ENCODE measurements at places on chromosomes 2 and 18.

GRCh38 chr18:13585379-13586153, 140.8 kb downstream of the FAM210A start:
- DNase-seq, result no peak

GRCh38 chr2:65130664-65131175, 814 bp upstream of the RAB1A start:
- DNase-seq, result no peak

GRCh38 chr18:40612356-40612755, 1342.7 kb upstream of the PIK3C3 start:
- DNase-seq, result no peak

DNA sequence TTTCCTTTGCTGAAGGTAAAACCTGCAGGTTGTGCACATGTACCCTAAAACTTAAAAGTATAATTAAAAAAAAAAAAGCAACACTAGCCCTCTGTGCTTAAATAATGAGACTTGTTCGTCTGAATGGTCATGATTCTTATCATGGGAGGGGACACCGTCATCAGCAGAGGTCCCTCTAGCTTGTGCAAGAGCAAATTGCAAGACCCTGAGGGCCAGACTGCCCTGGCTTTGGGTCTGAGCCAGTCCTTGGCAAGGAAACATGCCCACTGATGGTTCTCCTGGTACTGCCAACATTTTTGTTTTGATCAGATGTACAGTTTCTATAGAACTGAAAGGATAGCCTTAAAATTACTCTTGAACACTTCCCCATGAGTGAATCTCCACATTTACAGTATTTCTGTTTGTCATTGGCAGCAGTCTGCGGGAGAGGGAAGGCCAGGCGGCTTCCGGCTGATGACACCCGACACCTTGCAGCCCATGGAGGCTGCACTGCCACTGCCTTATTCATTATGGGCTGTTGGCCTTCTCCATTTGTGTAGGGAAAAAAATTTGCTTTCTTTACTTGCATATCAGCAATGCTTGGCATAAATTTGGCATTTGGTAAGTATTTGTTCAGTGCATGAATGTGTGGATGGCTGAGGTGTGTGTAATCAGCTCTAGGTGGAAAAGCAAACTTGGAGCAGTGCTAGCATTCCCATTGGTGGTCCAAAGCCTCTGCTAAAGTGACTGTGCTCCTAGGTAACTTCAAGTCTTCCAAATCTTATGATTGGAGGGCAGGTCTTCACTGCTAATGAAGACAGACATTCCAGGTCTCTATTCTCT, 161.6 kb upstream of the ALKAL2 start:
- DNase-seq, result no peak

- no peak for DNase-seq
Measured at GRCh38 chr2:157442636-157443035, 1.3 kb downstream of the CYTIP start.

DNA sequence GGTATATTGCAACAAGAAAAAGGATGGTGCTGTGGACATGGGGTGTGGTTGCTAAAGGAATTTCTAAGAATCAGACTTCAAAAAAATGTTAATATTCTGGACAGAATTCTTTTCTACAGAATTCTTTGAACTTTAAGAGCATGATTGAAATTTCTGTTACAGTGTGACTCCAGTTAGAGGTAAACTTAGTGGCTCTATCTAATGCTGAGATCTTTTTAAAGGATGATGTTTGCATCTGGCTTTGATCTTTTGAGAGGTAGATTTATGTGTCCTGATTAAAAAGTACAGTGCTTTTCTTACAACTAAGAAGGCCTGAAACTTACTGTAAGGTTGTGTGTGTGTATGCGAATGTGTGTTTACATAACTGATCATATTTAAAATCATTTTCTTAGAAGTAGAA, 25.4 kb downstream of the NCK2 start:
- DNase-seq, result no peak

GRCh38 chr2:105470979-105471378, 72.1 kb upstream of the FHL2 start:
- no peak for DNase-seq

DNA sequence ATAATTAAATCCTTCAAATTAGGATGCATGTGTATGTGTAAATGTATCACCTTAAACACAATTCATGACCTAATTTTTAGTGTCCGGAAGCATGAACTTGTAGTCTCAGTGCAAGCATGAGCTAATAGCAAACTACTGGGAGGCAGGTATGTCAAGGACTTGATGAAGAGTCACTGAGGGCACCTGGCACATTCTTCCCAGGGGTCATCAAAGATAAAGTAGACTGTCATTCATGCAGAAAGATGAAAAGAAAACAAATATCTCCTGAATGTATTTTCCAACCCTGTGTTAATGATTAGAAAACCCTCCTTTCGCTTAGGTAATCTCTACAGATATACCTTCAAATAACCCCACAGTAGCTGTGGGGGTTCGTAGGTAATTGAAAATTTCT, 234.9 kb downstream of the SOCS6 start:
- no peak for DNase-seq

DNA sequence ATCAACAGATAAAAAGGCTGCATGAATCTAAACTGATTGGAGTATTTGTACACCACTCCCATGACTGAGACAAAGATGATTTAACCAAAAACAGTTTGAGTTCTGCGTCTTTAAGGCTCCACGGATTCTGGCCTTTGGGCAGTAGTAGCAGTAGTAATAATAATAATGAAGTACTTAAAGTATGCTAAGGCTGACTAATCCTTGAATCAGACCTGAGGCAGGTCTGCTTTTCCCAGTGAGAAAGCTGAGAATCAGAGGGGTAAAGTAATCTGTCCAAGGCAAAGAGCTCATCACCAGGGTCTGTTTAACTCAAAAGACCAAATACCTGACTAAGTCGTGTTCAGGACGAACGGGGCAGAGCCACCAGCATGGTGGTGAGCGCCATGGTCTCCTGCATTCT, 61.4 kb downstream of the ID2 start:
- DNase-seq, result no peak

DNA sequence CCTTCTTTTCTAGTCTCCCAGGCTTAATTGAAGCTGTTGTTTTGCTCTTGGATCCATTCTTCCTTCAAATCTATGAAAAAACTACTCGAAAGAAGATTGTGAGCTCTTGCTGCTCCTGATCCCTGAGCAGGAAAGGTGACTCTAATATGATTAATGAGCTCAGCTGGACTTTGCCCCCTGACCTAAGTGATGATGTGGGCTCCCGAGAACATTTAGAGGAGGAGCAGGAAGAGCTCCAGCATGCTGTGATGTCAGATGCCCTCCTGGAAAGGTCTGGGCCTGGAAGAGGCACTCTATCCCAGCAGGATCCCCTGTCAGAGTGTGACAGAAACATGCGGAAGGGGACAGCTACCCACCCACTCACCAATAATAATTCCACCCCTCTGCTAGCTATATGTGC, 117.9 kb upstream of the PELI1 start:
- no peak for DNase-seq

DNA sequence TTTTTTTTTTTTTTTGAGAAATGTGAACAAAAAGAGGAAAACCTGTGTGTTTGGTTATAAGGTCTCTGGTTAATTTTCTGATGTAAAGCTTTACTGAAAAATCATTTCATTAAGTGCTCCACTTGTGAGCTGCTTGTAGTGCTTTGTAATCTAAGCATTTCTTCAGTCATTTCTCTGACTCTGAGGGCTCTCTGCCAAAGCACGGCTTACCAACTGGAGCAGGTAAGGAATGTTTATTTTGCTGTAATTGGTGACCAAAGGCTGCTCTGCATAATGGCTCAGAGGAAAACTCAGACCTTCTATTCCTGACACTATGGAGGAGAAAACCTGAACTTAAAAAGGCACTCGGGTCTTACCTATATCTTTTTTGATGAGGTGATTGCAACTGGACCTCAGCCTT, 848.8 kb downstream of the MBD2 start:
- DNase-seq, result no peak

DNA sequence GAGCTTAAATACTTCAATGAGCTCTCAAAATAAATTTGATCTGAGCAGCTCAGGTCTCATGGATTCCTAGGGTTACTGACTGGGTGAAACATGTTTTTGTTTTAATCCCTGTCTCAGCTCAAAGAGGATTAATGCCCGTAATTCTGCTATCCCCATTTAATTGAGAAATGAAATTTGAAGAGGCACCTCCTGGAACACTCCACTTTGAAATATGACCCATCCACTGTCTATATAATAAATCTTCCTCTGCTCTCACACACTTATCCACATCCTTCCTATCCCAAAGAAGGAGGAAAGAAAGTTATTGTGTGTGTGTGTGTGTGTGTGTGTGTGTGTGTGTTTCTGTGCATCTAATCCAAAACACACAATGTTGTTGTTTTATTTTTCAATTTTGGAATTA, 2082.4 kb upstream of the PIK3C3 start:
- no peak for DNase-seq

GRCh38 chr2:65388051-65388531, 44.3 kb downstream of the SPRED2 start:
- DNase-seq, result no peak

DNA sequence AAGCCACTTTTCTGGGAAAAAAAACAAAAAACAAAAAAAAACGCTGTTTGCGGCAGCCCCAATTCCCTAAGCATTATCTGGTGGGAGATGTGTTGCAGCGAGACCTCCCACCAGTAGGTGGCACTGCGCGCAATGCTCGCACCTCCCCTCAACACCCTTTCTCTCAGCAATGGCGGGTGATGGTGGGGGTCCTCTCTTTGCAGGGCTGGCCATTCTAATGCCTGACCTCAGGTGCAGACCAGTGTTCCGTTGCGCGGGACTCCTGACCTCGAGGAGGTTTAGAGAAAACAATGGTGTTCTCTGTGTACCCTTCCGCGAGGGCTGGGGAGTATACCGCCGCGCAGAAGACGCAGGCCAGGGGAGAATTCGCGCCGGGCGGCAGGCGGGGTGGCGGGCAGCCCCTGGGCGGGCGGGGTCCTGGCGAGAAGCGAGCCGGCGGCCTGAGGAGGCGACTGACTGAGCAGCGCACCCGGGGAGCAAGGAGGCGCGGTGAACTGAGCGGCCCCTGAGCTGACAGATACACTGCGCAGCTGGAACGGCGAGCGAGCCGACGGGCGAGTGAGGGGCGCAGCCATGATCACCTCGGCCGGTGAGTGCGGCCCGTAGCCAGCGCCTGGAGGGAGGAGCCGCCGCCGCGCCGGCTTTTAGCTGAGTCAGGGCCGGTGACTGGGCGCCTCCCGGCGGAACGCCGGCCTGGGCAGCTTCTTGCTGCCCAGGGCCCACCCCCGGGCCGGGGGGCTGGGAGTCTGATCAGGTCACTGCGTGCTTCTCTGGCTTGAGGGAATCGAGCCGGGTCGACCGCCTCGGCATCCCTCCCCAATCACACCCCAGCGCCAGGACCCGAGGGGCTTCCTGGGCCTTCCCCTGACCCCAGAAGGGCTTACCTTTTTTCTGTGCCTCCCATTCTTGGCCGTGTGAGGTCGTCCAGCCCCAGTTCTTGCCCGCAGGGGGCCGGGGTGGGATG, at the start of gene PSMD1:
Gene PSMD1 (plus strand): TSS at position 415 of the 964 bp plus-strand sequence. CDS start 159 bp downstream, at position 574.
- peak; percentile 96 for DNase-seq

DNA sequence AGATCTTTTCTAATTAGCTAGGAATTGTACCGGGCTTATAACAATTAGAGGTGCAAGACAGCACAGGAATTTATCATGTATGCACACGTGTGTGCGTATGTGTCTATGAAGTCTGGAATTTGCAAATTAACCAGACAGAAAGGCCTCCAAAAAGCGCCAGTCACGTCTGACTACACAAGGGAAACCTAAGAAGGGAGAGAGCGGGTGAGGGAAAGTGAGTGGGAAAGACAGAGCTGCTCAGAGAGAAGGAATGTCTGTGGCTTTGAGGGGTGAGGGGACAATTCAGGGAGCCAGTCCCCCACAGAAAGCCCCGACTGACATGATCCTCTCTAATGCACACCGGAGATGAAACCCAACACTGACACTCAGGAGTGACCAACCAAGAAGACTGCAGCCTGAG, 197.7 kb upstream of the SH3BP4 start:
- DNase-seq, result no peak

DNA sequence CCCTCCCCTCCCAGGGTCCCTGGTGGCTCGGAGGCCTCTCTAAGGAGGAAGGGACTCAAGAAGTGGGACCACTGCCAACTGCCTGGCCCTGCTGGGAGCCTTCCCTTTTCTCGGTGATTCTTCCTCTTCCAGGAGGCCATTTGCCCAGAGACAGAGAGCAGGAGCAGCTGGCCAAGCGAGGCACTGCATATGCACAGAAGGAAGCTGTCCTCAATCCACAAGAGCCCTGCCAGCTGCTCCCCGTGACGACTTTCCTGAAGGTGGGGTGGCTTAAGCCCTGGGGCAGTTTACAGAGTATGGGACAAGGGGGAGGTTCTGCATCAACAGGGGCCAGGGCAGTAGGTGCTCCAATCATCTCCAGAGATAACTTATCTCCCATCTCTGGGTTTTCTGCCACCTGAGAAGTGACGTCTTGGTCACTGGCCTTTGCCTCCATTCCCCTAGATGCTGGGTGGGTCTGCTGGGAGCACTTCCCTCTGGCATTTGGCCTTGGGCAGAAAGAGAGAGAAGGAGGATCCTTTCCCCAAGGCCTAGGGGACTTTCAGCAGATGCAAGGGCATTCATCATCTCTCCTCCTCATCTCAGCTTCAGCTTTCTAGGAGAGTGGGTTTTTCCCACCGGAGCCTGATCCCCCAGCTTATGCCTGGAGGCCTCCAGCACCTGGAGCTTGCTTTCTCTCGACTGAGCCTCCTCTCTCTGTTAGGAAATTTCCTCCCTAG, 28.5 kb downstream of the CIB4 start:
- no peak for DNase-seq

DNA sequence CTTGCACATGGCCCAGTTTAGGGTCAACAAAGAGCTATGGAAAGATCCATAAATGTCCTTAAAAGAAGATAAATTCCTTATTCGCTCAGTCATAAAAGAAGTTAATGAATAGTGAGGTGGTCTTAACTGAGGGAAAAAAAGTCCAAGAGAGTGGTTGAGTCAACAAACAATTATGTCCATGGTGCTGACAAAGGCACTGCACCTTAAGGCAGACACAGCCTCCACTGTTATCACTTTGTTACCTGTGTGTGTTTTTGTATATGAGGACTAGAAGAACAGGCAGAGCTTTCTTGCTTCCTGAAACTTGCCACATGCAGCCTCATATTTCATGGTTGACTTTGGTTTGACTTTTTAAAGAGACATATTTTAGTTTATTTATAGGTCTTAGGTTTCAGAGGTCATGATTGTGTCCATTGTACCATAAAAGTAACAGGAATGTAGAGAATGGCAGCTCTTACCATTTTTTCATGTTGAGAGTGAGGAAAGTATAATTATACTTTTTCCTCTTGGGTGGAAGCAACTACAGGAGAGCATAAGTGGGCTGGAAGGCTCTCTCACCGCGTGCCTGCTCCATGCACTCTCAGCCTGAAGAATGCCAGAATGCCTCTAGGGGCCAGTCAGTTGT, 93.6 kb downstream of the XRCC5 start:
- DNase-seq, result no peak

DNA sequence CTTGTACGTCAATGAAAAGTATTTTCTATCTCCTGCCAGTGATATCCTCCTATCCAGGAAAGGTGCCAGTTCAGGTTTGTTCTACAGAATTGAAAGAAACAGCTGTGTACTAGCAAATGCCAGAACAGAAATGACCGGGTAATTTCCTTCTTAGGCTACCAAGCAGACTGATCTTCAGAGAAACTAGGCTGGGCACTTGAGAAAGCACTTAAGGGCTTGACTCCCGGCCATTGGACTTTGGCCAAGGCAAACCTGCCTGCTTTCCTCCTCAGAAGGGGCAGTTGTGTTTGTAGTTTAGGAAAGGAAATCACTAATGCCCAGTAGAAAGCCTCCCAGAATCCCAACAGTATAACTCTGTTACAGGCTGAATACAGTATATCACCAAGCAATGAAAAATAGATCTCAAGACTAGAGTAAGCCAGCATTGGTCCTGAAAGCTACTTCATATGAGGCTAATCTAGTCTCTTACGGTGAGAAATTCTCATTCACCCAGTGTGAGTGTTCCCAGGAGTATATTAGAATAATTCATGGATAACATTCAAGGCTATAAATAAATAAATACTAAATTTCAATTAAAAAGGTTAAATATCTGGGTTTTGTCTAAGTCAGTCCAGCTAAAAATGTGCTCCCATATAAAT, 43.0 kb upstream of the COL5A2 start:
- no peak for DNase-seq

Data from activated T-cell treated with anti-CD3 and anti-CD28 coated beads, Interleukin-2, amount 50 U/mL, for 1 hour (primary cell).